ENCODE measurements at places on chromosomes 6 and 20.

GRCh38 chr6:149343501-149343900 is 26.0 kb downstream of the TAB2 start:
- DNase-seq: no peak

DNA sequence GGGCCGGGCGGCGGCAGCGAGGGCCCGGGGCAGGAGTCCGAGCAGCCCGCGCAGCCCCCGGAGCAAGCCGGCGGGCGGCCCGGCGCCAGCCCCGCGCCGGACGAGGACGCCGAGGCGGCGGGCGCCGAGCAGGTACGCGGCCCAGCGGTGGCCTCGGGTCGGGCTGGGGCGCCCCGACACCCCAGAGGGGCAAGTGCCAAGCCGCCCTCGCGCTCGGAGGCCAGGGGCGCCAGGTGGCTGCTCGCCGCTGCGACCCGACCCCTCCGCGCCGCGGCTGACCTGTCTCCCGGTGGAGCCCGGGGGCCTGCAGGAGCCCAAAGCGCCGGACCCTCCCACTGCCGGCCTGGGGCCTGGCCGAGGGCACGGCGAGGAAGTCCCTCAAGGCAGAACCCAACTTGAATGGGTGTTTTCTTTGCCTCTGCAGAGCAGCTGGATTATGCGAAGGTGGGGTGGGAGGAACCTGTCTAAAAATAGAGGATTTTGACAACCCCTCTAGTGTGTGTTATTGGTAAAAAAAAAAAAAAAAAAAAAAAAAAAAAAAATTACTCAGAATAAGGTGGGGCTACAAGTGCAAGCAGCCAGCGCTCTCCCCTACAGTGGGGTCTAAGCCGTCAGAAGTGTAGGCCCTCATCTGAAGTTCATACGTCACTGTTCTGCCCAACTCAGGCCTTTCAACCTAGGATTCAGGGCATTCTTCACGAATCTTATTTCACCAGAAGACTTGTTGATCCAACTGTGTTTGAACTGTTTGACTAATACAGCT is 609 bp downstream of the OGFRL1 start:
- peak; percentile 39 for DNase-seq

GRCh38 chr6:37619641-37620040 is 78.0 kb downstream of the MDGA1 start:
- no peak for DNase-seq

GRCh38 chr6:12331951-12332749 is 42.0 kb downstream of the EDN1 start:
- DNase-seq: no peak

- DNase-seq: peak; percentile 17
Measured at GRCh38 chr20:37669062-37669772, 24.6 kb upstream of the CTNNBL1 start.

All from ELF-1 (cell line).